Activated CD4-positive, alpha-beta memory T cell treated with anti-CD3 and anti-CD28 coated beads for 36 hours (primary cell): ENCODE measurements at places on chromosomes 5 and 9.

- DNase-seq = no peak
Observed at GRCh38 chr9:86925686-86926085, 21.6 kb downstream of the GAS1 start.

DNA sequence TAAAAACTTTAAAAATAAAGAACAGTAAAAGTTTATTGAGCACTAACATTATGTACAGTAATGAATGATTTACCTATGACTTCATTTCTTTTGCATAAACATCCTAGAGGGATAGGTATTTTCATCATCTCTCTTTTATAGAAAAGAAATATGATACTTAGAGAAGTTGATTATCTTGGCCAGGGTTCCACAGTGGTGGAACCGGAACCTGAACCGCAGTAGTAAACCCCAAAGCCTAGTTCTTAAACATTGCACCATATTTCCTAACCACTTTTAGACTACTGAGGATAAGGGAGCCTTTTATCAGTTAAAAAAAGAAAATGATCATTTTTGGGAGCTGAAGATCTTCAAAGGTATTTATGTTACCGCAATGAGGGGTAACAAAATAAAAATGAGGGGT, 205.7 kb upstream of the SGCD start:
- DNase-seq = no peak

DNA sequence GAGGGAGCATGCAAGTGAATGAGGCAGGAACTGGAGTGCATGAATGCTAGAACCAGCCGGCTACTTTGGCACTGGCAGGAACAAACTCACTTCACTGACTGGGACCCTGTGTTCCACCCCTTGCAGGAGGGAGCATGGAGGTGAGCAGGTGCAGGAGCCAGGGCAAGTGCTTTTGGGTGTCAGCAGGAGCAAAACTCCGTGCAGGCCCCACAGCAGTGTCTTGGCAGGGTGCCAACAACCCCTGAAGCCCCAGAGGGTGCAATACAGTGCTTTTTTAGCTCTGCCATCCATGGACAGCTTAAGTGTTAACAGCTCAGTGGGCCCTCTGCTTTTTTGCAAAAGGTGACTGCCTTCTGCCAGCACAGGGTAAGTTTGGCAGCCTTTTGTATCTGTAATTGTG, 245.8 kb upstream of the PCSK5 start:
- DNase-seq = no peak

- no peak for DNase-seq
Observed at GRCh38 chr9:68793605-68794343, 88.7 kb downstream of the PIP5K1B start.

- no peak for DNase-seq
Observed at GRCh38 chr5:51657340-51658240, 274.3 kb downstream of the ISL1 start.
